ENCODE measurements at places on chromosomes 7 and 10.
A peak's percentile ranks its signal among the peaks of the same experiment; 100 is the strongest.

DNA sequence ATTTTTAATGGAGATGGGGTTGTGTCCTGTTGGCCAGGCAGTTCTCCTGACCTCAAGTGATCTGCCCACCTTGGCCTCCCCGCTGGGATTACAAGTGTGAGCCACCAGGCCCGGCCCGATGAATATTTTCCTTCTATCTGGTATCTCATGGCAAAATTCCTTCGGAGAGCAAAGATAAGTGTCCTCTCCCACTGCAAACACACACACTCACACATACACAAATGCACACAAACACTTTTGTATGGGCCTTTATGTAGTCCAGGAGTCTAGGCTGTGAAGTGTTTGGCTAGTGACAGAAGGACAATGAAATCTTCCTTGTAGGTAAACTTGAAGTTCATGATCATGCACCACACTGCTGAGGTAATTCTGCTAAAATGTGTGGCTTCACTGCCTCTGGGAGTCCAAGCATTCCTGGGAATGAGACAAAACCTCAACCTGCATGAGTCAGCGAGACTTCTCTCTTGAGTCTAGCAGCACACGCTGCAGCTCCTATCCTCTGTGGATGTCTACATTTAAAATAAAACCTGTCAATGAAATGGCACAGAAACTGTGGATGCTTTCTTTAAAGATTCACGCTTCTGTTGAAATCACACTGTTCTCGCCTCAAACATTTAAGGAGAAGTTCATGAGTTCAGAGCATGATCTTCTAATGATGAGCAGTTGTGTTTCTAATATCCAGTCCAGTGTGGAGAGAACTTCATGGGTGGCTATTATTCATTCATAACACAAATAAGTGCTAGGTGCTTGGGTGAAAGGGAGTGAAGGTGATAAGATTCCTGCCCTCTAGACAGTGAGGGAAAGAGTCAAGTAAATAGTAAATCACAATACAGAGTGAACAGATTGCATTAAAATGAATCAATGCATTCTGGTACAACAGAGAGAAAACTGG lies 96.5 kb downstream of the NRP1 start:
- no peak for DNase-seq

DNA sequence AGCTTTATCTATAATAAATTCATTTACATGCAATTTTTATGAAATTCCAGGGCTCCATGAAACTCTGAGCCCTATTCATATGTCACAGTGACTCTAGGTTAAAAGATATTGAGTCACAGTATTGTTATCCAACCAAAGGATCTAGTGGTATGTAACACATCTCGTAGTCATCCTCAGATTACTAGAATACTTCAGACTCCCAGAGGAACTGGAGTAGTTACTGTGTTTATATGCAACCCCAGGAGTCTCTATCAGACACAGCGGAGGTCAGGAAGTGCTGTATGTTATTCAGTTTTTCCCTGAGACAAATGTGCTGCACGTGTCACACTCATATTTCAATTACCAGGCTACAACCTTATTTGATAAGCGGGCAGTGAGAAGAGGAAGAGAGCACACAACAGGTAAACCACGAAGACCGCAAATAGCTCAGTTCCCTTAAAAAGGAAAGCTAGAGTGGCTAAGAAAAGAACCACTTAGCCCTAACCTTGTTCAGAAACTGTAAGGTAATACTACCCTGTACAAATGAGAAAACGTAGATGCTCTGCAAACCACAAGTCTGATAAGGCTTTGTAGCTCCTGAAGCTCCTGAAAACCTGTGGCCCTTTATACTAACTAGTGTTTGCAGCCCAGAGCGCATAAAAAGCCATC lies 114.0 kb upstream of the CNTNAP2 start:
- no peak for DNase-seq

GRCh38 chr10:118445535-118445934 lies 103.4 kb upstream of the FAM204A start:
- no peak for DNase-seq

DNA sequence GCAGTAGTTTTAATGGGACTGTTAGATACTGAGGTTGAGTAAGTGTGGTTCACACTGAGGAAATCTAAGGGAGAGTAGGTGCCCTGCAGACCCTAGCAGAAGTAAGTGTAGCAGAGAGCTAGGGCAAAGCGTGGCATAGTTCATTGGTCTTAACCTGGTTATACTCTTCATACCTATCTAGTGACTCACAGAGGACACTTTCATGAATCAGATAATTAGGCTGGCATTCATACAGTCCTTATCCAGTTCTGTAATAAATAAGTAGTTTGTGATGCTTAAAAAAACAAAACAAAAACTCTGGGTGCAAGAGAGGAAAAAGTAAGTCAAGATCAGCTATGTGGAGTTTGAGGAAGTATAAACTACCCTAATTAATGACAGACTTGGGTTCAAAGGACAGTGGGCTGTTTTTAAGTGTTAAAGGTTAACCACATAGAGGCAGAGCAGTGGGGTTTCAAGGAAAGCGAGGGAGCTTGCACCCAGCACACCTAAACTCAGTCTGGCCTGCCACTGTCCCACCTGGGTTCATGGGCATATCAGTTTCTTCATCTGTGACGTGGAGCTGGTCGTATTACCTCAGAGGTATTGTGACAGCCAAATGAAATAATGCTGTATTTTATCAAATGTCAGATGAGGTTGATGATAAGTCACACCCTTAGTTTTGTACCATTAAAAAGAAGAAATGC lies 27.1 kb downstream of the LMTK2 start:
- DNase-seq = no peak

DNA sequence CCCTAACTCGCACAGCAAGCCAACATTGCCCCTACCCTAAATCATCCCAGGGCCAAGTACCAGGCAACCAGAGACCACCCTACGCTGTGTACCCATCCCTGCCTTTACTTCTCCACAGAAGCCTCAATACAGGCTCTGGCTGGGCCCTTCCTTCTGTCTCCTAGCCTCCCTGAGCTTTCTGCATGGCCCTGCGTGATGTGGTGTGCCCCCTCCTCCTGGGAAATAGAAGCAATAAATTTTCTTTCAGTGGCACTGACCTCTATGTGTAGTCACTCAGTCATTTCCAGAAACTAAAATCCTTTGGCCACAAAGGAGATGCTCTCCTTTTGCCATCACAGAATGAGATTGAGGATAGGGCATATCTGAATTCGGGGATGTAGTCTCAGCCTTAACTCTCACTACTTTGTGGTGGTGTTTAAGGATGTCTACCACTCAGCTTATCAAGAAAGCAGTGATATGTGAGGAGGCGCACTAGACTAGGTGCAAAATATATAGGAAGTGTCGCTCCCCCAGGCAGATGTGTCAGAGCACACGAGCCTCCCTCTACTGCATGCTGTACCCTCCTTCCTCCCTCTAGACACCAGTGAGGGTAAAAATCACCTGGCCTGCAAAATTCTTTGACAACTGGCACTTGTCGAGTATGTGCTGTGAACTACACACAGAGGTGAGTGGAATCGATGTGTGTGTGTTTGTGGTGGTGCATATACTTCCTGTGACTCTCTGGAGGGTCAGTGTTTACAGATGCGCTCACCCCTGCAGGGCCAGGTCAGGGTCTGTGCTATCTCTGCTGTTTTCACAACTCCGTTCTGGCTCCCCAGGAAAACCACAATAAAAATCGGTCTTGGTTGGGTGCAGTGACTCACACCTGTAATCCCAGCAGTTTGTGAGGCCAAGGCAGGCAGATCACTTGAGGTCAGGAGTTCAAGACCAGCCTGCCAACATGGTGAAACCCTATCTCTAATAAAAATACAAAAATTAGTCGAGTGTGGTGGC lies 825.9 kb upstream of the IGFBP3 start:
- no peak for DNase-seq

DNA sequence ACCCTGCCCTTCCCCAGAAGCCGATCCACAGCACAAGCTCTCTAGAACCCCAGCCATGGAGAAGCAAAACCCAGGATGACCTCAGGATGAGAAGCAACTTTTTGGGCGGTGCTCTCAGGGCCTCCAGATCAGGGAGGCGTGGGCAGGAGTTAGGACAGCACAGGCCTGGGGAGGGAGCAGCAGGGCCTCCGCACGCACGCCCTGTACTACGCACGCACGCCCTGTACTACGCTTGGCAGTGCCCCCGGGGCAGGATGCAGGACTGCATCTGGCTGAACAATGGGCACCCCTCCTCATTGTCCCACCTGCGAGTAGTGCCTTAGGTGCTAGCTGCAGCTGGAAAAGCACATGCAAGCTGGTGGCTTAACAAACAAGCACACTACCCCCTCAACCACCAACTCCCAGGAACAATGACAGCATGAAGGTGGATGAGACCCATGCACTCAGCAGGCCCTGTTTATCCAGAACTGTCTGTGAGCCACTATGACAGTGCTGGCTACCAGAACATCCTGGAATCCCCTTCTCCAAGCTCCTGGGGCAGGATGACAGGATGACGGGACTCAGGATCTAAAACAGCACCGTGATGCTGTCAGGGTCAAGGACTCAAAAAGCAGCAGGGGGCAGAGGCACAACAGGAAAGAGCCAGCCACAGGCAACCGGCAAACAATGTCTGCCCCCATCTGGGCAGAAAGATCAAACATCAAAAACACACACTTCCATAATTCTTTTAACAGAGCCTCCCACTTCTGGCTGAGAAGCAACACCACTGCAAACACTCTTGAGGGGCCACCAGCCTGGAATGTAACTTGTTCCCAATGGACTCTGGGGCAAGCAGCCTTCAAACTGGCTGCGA lies 11.8 kb downstream of the PODXL start:
- DNase-seq = peak; percentile 11

- DNase-seq = no peak
Measured at GRCh38 chr10:28674782-28675181, 2.5 kb upstream of the BAMBI start.

DNA sequence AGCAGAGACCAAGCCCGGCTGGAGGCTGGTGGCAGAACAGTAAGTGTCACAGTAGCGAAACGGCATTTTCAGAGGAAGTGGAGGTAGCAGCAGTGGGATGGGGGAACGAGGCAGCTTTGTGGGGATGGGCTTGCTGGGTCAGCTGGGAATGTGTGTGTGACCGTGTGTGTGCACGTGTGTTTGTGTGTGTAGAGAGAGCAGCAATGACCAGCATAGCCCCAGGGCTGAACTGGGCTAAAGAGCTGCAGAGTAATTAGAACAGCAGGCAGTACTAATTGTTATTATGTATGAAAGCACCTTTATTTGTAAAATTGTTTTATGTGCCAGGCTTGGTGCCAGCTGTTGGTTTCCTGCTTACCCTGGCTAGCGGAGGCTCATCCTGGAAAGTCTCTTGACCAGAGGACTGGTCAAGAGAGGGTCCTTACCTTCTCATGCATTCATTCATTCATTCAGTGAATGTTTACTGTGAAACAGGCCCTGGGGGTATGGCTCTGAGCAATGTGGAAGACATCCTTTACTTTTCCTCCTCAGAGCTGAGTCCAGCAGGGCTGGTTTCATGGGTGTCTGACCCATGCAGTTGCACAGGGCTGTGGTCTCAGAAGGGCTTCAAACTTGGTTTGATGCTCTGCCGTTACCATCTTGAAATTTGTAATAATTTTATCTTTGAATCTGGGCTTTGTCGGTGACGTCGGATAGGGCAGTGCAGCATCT lies 184.6 kb downstream of the SEC23IP start:
- peak; percentile 37 for DNase-seq

- peak; percentile 46 for DNase-seq
Measured at GRCh38 chr7:80883154-80884025, 35.5 kb downstream of the SEMA3C start.

DNA sequence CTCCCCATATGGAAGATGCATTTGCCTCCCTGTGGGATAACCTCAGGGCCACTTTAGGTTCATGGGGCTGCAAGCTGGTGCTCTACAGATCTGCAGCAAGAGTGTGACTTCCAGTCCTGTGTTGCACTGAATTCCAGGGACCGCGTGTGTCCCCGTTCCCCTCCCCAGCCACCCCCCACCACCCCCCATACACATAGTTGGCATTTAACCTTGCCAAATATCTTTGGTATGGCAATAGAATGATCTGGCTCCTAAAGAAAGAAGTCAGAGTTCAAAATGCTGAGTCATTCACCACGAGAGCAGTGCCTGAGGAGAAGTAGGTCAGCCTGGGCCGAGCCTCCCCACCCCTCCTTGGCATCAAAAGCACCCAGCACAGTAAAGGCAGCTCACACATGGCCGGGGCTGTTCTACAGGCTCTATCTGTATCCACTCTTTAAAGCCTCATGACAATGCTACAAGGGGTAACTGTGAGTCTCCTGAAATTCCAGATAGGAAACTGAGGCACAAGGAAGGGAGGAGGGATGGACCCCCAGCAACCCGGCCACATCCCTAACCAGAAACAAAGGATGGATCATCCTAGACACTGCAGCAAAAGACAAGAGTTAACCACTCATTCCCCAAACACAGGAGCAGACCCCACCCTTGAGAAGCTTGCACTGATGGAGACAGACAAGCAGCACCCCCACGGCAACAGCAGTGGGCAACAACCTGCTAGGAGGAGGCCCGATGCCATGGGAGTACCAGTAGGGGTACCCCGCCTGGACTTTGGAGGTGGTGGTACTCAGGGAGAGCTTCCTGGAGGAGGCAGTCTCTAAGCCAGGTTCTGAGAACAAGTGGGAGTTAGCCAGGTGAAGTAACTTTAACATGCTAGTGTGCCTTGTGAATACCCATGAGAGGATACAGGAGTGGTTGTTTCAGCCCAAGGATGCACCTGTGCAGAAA lies 70.3 kb upstream of the NANOS1 start:
- no peak for DNase-seq

DNA sequence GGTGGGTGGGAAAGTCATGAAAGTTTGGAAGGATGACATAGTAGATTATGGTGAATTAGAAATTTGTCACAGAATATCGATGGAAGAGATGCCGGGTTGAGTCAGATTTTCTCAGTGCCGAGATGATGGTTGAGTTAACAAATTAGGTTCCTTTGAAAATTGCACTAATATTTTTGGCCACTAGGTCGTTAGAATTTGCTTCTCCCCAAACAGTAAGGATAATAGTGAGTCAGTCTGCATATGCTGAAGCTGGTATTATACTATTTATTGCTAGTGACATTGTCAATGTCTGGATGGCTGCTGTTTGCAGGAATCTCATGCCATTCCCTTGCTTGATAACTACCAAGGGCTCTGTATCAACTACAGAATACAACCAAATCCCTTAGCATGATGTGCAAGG lies 37.7 kb upstream of the MINDY3 start:
- no peak for DNase-seq

DNA sequence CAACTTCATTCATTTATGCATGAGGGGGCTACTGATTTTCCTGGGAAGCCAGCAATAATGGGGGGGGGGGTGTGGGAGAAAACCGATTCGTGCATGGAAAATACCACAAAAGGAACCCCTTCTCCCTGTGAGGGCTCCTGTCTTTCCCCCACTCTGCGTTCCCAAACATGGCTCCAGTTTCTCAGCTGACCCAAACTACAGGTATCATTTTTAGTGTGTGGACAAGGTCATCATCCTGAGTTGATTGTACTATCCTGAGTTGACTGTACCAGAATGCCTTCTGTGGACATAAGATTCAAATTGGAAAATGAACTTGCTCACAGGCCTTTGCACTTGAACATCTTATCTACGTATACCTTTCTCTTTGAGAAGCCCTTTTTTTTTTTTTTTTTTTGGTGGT lies 49.9 kb downstream of the ZRANB1 start:
- no peak for DNase-seq

GRCh38 chr7:157297185-157297584 lies 39.6 kb upstream of the DNAJB6 start:
- no peak for DNase-seq

Data from NCI-H1417 (cell line).